ENCODE measurements at places on chromosomes 11 and 22.

DNA sequence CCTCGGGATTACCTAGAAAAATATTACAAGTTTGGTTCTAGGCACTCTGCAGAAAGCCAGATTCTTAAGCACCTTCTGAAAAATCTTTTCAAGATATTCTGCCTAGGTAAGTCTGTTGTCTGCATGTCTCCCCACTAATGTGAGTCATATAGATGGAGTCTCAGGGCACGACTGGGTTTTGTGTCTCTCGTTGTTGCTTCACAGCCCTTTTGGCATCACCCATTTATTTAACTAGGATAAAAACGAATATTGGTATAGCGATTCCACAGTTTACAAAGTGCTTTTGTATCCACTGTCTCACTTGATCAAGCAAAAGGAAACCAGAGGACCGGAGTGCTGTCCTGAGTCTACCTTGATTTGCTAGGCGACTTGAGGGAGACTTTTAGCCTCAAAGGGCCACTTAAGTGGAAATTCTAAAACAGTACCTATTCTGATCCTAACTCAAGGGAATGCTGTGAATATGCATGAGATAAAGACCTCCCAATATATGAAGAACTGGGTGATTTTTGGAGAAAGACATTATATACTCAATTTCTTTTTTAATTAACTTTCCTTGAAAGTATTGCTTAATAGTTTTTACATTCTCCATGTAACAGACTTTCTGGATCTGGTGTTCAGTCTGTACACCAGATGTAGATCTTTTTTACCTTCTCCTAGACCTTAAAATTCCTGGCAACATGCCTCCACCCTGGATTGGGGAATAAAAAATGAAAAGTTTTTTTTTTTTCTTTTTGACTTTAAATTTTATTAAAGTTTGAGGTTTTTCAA lies 590 bp downstream of the NNMT start:
- no peak for DNase-seq

- DNase-seq, result no peak
Observed at GRCh38 chr11:71117311-71117710, 135.1 kb downstream of the SHANK2 start.

DNA sequence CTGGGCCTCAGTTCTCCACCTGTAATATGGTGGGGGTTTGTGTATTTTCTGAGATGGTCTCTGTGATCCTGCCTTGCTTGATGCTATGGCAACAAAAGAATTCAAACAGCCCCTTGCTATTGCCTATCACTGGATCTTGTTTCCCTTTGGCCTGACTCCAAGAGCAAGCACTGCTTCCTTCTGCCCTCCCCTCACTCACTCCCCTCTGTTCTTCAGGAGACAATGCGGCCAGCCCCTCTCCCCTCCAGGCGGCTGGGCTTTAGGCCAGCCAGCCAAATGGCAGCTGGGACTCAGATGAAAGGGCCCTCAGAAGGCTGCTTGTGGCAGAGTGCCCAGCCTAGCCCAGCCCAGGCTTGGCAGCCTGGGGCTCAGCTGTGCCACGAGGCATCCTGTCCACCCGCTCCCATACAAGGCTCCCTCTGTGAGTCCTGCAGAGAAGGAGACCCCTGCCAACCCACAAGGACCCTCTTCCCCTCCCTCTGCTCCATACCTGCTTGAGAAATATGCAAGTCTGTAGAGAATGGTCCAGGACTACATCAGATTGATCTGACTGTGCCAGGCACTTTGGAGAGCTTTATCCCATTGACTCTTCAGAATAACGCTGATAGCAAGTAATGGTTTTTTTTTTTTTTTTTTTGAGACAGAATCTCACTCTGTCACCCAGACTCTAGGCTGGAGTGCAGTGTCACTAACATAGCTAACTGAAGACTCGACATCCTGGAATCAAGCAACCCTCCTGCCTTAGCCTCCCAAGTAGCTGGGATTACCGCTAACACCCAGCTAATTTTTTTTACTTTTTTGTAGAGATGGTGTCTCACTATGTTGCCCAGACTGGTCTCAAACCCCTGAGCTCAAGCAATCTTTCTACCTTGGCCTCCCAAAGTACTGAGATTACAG lies 7.6 kb upstream of the KCTD14 start:
- peak; percentile 85 for DNase-seq

DNA sequence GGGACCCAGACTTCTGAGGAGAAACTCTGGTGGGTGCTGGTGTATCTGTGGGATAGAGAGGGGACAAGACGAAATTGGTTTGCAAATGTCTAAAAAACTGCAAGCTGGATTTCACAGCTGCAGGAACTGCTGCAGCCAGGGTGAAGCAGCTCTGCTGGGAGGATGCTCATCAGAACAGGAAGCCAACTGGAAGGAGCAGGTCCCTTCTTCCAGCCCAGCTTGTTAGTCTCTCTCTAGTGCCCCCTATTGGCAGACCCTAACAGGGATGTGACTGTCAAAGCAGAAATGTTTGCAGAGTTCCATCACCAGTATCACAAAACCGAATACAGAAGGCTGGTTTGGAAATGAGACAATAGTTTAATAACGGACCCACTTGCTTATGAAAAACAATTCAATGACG lies 74.8 kb upstream of the SLC22A12 start:
- DNase-seq, result no peak

- no peak for DNase-seq
Observed at GRCh38 chr11:111357150-111358037, 21.7 kb downstream of the POU2AF1 start.

DNA sequence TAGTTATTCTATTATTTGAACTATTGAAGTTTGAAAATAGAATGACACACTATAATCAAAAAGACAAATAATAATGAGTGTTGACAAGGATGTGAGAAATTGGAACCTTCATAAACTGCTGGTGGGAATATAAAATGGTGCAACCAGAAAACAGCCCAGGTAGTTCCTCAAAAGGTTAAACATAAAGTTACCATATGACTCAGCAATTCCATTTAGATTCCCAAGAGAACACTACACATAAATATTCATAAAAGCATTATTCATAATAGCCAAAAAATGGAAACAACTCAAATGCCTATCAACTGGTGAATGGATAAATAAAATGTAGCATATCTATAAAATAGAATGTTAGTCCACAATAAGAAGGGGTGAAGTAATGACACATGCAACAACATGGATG lies 21.7 kb downstream of the CCDC73 start:
- DNase-seq, result no peak

DNA sequence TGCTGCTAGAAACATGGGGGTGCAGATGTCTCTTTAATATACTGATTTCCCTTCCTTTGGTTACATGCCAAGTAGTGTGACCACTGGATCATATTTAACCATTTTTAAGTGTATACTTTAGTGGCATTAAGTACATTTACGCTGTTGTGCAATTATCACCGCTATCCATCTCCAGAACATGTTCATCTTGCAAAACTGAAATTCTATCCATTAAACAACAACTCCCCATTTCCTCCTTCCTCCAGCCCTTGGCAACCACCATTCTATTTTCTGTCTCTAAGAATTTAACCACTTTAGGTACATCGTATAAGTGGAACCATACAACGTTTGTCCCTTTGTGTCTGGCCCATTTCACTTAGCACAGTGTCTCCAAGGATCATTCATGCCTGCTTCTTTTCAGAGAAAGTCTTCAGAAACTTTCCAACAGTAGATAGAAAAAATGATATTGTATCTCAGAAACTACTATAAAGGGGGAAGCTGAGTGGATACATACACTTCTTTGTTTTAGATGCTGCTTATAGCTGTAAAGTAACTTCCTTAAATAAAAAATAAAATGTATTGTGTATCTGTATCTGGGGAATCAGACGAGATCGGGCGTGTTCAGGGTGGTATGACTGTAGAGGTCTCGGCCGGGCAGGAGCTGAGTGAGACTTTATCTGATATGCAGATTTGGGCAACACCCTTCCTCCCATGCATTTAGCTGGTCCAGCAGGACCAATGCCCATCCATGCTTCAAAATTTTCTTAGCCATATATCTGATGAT lies 44.6 kb upstream of the ZBED5 start:
- DNase-seq, result no peak

DNA sequence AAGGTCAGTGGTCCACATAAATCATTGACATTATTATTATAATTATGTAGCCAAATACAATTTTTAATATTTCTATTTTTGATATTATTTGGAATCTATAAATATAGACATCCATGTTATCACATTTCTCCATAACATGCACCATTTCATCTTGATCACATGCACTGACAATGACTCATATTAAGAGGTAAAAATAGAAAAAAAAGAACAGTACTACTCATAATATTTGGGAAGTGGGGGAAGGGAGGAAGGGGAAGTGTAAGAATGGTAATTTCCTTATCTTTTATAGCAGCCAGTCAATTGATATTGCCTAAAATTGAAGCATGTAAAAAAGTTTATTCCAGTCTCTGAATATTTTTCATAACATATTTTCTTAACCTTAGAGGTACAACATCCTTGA lies 72.3 kb downstream of the ADM start:
- no peak for DNase-seq

DNA sequence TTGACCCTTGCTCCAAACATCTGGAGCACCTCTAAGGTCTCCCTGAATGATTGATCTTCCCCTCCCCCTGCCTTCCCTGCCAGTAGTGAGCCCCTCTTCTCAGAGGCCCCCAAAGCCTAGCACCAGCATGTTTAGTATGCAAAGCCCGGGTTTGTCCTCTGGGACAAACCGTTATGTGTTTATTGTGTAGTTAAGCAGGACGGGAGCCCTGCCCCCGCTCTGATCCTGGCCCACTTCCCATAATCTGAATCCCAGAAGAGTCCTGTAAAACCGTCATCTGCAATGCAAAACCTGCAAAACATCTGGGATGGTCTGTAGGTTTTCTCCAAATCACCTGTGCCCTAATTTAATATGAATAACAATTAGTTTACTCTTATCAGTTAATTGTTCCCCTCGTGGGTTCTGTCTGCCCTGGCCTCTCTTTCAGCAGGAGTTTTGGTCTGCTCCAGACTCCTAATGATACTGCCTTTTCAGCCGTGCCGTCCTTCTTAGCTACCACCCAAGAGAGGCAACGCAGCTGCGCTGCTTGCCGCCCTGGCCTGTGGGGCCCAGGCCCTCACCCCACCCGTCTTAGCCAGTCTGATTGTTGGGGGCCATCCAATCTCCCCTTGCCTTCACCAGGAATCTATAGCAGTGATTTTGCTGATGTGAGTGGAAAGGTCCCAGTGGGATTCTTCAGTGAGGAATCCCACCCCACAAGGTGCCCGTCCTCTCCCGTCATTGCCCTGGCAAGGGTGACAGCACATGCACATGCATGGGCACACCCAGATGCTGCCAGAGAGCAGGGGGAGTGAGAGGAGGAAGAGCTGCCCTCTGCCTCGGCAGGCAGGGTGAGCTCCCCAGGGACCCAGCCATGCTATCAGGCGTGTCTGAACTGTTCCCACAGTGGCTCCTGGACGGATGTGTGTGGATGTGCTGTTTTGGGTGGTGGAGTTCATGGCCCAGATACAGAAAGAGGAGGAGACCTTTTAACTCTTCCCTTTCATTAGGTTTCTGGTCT lies 3.0 kb upstream of the B3GAT1 start:
- no peak for DNase-seq

GRCh38 chr22:35634015-35634414 lies 14.2 kb upstream of the APOL6 start:
- DNase-seq, result no peak

DNA sequence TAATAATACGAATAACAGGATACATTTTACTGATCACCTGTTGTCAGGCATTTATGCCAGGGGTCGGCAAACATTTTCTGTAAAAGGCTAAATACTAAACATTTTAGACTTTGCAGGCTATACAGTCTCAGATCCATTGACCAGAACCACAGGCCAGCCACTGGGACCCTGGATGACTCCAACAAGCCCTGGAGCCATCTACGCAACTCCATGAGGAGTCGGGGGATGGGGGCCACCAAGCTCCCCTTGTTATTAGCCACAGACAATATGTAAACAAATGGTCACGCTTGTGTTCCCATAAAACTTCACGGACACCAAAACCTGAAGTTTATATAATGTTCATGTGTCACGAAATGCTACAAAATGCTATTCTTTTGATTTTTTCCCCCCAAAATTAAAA lies 54.4 kb upstream of the EMID1 start:
- DNase-seq, result no peak

DNA sequence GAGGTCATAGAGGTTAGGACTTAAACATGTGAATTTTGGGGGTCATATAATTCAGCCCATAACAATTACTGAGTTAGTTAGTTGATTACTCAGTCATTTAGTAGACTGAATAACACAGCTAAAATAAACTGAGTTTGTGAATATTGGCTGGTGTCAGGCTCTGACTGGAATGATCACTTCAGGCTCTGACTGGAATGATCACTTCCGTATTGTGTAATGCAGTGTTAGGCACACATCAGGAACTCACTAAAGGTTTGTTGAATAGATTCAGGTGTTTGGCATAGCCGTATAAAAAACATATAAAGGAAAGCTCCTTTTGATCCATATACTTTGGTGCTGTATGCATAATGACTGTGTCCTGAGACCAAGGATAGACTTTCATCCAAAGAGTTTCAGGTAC lies 610.5 kb downstream of the INSC start:
- no peak for DNase-seq

GRCh38 chr22:37462983-37463382 lies 23.2 kb downstream of the MFNG start:
- no peak for DNase-seq

GRCh38 chr11:14203321-14203720 lies 155.7 kb downstream of the RRAS2 start:
- DNase-seq, result no peak
